ENCODE measurements at places on chromosomes 3 and 15. TPM values are rescaled to one million over a fixed set of nuclear protein-coding genes. Genes with fewer than 3 reads are reported as not detected.

GOLGA6L25 gene
- not detected for total RNA-seq

ZMAT3 gene
- 5.1 TPM for total RNA-seq

RSRC1 gene
- 9.8 TPM for total RNA-seq

GPR160 gene
- total RNA-seq: 12.7 TPM

ZDHHC19 gene
- total RNA-seq: not detected

RAB6B gene
- 1.8 TPM for total RNA-seq

GOLGA8N gene
- total RNA-seq: 18.8 TPM

TM4SF1 gene
- 55.7 TPM for total RNA-seq

AEN gene
- total RNA-seq: 26.2 TPM

CLDN16 gene
- total RNA-seq: 0.19 TPM

PPP1R14D gene
- not detected for total RNA-seq

UBAP1L gene
- 2.8 TPM for total RNA-seq
